ENCODE measurements at places on chromosomes 2 and 18.

- no peak for DNase-seq
Observed at GRCh38 chr2:10620481-10620880, 69.3 kb downstream of the NOL10 start.

DNA sequence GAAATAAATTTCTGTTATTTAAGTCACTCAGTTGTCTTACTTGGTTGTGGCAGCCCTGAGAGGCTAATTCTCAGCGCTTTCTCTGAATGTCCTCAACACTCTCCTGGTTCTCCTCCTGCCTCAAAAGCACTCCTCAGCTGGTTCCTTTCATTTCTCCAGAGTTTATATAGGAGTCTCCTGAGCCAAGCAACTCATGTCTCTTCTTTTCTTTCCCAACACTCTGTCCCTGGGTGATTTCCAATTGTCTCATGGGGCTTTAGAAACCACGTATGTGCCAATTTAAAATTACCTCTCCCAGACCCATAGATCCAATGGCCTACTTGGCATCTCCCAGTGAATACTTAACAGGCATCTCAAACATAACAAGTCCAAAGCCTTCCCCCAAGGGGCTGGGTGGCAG is 184.3 kb downstream of the TTC32 start:
- no peak for DNase-seq

- DNase-seq: no peak
Observed at GRCh38 chr2:18645315-18645714, 55.9 kb upstream of the NT5C1B start.

DNA sequence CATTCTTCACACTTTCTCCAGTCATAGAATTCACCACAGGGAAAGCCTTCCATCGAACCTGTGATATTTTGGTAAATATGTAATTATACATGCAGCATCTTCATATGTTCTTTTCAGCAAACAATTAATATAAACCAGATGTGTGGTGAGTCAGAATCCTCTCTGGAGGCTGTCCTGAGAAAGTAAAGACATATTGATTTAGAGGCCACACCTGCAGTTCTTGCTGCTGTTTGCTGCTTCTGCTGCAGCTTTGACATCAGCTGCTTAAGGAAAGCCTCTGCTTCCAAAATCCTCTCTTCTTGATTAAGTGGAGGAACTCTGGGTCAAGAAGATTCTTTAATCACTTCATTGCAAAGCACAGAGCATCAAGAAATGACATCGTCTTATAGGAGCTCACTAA is 568.8 kb upstream of the ZEB2 start:
- DNase-seq: no peak

DNA sequence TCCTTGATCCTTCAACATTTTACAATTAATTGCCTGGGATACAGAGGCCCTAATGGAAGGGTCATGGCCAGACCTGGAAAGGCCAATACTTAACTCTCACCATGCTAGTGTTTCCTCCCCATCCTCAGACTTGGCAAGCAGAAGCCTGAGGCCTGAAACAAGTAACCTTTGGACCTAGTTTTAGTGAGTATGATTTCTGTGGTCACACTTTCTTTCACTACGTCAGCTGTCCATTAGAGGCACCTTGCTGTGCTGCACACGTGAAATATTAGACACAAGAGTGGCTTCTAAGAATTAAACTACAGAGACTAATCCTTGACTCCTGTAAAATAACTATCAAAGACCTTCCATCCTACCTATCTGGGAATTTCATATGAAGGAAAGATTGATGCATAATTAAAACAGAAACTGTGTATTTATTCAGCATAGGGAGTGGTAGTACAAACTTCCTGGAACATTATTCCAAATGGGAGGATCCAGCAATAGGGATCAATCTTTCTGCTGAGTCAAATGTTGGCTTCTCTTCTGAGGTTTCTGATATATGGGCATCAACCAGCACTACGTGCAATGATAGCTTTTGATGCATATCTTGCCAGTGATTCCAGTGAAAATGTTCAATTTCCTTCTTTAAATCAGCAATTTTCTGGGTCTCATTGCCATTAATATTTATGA is 249.7 kb downstream of the IKZF2 start:
- DNase-seq: no peak
